ENCODE measurements at places on chromosomes 3 and 15.
A peak's percentile ranks its signal among the peaks of the same experiment; 100 is the strongest.

GRCh38 chr3:125054449-125055329 lies 1.1 kb downstream of the HEG1 start:
- DNase-seq: no peak

DNA sequence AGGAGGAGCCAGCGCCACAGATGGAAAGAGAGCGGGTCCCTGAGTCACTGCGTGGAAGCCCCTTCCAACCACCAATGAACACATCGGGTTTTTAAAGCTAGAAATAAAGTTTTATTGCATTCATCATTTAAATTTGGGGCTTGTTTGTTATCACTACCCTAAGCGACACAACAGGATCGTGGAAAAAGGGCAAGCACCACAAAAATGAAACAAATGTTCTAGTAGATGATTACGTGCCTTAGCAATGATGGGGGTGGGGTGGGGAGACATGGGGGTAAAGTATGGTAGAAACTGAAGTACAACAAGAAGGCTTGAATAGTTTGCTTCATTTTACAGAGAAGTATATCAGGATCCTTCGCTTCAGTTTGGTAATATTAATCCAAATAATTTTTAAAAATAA lies 221.6 kb upstream of the ATP10A start:
- no peak for DNase-seq

GRCh38 chr3:172569128-172570008 lies 46.1 kb upstream of the TNFSF10 start:
- no peak for DNase-seq

DNA sequence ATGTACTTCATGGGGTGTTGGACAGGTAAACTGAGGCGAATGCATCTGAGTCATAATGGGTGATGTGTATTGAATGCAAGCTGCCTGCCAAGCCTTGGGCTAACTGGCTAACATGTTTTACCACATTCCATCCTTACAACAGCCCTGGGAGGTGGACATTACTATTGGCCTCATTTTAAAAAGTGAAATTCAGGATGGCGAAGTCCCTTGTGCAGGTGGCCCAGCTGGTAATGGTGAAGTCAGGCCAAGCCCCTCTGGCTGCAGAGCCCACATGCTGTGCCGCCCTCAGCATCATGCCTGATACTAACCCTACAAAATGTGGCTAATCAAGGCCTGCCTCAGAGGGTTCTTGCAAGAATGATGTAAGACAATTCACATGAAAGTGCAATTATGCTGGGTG lies 60.0 kb upstream of the CHD2 start:
- DNase-seq: no peak

- DNase-seq: no peak
Measured at GRCh38 chr3:145457825-145458552, 703.0 kb downstream of the PLOD2 start.

DNA sequence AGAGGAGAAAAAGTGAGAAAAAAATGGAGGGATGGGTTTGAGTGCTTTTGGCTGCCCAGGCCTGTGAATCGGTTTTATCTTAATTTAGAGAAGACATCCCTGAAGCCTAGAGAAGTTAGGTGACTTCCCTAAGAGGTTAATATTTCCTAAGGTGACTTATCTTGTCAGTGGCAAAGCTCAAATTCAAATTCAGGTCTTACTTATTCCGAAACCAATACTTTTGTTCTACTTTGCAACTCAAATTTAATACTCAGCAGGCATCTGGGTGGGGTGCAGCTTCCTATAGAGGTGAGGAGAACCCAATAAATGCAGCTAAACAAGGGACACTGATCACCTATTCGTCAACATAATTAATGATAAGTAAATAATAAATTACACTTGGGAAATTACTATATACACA lies 54.9 kb upstream of the MYRIP start:
- no peak for DNase-seq

GRCh38 chr3:183312433-183312832 lies 59.4 kb downstream of the B3GNT5 start:
- no peak for DNase-seq

GRCh38 chr15:27672537-27672936 lies 426.6 kb downstream of the OCA2 start:
- DNase-seq: no peak

- DNase-seq: peak; percentile 60
Measured at GRCh38 chr15:99536422-99537040, 29.3 kb upstream of the MEF2A start.

- DNase-seq: no peak
Measured at GRCh38 chr15:80172401-80172800, 19.6 kb downstream of the FAH start.

DNA sequence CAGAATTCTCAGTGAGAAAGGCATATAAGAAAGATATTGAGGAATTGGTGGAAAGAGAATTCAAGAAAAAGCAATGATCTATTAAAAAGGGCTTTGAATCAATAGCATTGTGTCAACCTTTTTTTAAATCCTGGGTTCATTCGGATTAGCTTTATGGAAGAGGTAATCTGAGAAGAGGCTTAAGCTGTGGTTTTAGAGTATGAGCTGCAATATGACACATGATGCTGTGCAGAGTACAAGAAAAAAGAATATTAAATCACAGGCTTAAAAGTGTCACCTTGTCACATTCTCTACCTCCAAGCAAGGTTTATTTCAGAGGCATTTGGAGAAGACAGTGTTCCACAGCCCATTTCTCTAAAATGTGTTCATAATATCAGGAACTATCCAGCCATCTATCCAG lies 128.9 kb downstream of the RTP4 start:
- DNase-seq: no peak

GRCh38 chr3:128609294-128609693 lies 41.3 kb downstream of the RPN1 start:
- DNase-seq: no peak

GRCh38 chr3:95408464-95408862 lies 1345.6 kb downstream of the NSUN3 start:
- DNase-seq: no peak

DNA sequence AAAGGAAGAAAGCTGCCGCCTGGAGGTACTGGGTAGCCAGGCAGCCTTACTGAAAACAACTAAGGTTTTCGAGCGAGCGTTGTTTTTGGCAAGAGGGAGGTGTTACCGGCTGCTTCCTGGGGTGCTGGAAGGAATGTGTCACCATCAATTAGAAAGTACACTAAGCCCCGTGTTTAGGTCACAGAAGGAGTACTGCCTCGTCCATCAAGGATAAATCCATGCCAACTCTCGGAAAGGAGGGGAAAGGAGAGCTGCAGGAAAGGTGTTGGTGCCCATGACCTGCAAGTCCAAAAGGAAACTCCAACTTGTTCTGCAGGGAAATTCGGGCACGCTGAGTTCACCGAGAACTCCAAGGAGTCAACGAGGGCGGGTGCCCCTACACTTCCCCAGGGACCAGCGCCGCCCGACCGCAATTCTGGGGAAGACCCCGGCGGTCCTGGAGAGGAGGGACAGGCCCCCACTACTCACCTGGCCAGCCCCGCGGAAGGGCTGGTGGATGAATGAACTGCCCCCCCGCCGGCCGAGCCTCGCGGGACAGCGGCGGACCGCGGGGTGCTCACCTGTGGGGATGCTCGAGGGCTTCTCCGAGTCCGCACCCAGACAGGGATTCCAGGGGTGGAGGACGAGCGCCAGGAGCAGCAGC lies 542 bp downstream of the PLOD2 start:
- peak; percentile 47 for DNase-seq

DNA sequence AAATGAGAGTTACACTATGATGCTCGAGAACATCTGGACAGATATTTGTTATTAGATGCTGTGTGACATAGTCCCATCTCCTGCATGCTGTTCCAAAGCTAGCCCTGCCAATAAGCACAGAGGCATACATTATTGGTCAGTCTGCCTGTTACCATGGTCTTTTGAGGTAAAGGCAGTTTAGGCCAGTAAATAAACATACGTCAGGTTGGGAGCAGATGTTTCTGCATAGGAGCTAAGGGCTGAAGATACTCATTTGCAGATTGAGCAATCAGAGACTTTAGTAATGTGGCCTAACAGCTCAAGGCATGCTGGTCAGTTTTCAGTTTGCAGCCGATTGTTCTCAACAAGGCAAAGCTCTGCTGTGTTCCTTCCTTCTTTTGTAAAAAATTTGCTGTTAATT lies 192.9 kb downstream of the ADAMTSL3 start:
- peak; percentile 23 for DNase-seq

GRCh38 chr3:55558316-55558715 lies 71.2 kb upstream of the WNT5A start:
- peak; percentile 33 for DNase-seq

- DNase-seq: no peak
Measured at GRCh38 chr15:88749699-88750098, 53.5 kb upstream of the ACAN start.

GRCh38 chr15:79798311-79798710 lies 98.5 kb downstream of the MTHFS start:
- DNase-seq: no peak
